ENCODE measurements at places on chromosomes 5 and 9. TPM values are rescaled to one million over a fixed set of nuclear protein-coding genes. Genes with fewer than 3 reads are reported as not detected.
A peak's percentile ranks its signal among the peaks of the same experiment; 100 is the strongest.

DNA sequence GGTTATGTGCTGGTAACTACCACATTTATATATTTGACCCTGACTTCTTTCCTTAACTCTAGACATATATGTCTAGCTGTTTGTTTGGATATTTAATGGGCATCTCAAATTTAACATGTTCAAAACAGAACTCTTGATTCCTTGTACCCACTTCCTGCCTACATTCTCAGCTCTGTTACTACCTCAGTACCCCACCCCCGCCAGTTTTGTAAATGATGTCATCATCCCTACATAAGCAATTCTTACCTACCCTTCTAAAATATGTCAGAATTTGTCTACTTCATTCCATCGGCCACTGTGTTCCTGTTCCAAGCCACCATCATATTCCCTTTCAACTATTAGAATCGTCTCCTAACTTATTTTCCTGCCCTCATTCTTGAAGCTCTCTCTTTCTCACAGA, 4.8 kb downstream of the RAD50 start:
- H3K4me1 ChIP-seq, result peaks cover 26% of the 10 kb centered on the region
- peaks cover 15% of the 10 kb centered on the region for H3K36me3 ChIP-seq
- no peak overlapping the region for H3K27ac ChIP-seq
- no peaks in the 10 kb centered on the region for H3K27me3 ChIP-seq

- H3K4me3 ChIP-seq, result no peak overlapping the region
- DNase-seq, result no peak
- H3K4me1 ChIP-seq, result no peaks in the 10 kb centered on the region
Measured at GRCh38 chr5:89628876-89629635, 746.1 kb upstream of the MEF2C start.

GRCh38 chr5:177330991-177331842, 19.5 kb upstream of the MXD3 start:
- H3K36me3 ChIP-seq, result peaks cover 19% of the 10 kb centered on the region
- peaks cover 2% of the 10 kb centered on the region for H3K4me1 ChIP-seq
- DNase-seq, result no peak
- H3K4me3 ChIP-seq, result no peak overlapping the region
- no peak overlapping the region for H3K27ac ChIP-seq

- no peak overlapping the region for H3K27ac ChIP-seq
- no peak for DNase-seq
- no peak overlapping the region for H3K4me3 ChIP-seq
- no peaks in the 10 kb centered on the region for H3K4me1 ChIP-seq
- H3K27me3 ChIP-seq, result peaks cover 8% of the 10 kb centered on the region
Measured at GRCh38 chr5:173534031-173534430, 82.4 kb downstream of the BOD1 start.

- H3K27me3 ChIP-seq, result peaks cover 9% of the 10 kb centered on the region
- DNase-seq, result no peak
- no peak overlapping the region for H3K27ac ChIP-seq
- H3K4me3 ChIP-seq, result no peak overlapping the region
- H3K4me1 ChIP-seq, result no peaks in the 10 kb centered on the region
Measured at GRCh38 chr5:13975246-13975645, 30.8 kb upstream of the DNAH5 start.

DNA sequence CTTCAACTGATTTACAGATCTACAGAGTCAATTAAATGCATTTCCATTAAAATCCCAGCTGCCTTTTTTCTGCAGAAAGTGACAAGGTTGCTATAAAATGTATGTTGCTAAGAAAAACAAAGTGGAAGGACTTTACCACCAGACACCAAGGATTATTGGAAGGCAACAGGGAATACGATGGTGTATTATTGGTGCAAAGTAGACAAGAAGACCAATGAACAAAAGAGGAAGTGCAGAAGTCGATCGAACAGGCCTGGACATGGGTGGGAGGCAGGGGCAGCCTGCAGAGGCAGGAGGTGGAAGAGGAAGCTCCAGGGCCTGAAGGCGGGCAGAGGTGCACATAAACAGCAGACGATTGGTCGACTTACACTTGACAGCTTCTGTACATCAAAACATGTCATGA, 10.6 kb upstream of the SLC6A19 start:
- H3K27me3 ChIP-seq, result peaks cover 12% of the 10 kb centered on the region
- H3K4me3 ChIP-seq, result no peak overlapping the region
- no peak for DNase-seq
- H3K36me3 ChIP-seq, result no peaks in the 10 kb centered on the region
- H3K4me1 ChIP-seq, result no peaks in the 10 kb centered on the region

- DNase-seq, result no peak
- no peak overlapping the region for H3K4me3 ChIP-seq
- no peak overlapping the region for H3K27ac ChIP-seq
- no peaks in the 10 kb centered on the region for H3K27me3 ChIP-seq
- H3K36me3 ChIP-seq, result peaks cover 15% of the 10 kb centered on the region
Measured at GRCh38 chr5:75545131-75545530, 33.4 kb downstream of the POLK start.

DNA sequence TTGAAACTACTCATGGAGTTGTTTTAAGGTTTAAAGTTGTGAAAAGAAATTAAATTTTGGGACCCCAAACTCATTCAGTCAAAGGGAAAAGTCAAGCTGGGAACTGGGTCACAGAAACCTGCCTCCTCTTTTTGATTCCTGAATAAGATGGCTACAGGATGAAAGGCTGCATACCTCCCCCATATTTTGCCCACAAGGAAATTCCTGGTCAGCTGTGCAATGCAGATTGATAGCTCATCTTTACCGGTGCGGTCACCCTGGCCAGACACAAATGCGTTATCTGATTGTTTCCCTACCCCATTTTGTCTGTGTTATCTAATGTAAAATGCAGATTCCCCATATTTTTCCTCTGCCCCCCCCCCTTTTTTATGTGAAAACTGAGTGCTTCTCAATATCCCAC, 1.3 kb downstream of the HAVCR2 start:
- H3K4me1 ChIP-seq, result peaks cover 40% of the 10 kb centered on the region
- no peaks in the 10 kb centered on the region for H3K36me3 ChIP-seq
- DNase-seq, result no peak
- peak overlapping the region; percentile 43 for H3K27ac ChIP-seq

DNA sequence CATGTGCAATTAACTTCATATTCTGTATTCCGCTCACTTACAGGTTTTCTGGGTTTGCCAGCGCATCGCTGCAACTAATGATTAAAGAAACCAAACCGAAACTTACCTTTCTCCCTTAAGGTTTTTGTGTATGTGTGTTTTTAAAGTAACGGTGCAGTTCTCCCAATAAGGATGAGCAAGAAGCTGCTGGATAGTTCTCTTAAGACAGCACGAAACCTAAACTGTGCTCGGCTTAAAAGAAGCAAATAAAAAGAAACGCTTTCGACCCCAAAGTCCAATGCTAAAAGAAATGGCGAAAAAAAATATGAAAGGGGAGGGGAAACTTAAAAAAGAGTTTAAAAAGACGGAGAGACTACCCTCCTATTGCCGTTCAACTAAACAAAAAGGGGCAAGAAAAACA, 340 bp downstream of the ELAVL2 start:
- peaks cover 4% of the 10 kb centered on the region for H3K36me3 ChIP-seq
- H3K27me3 ChIP-seq, result peaks cover 38% of the 10 kb centered on the region
- no peak overlapping the region for H3K4me3 ChIP-seq
- peaks cover 2% of the 10 kb centered on the region for H3K4me1 ChIP-seq
- DNase-seq, result no peak
- H3K27ac ChIP-seq, result no peak overlapping the region

DNA sequence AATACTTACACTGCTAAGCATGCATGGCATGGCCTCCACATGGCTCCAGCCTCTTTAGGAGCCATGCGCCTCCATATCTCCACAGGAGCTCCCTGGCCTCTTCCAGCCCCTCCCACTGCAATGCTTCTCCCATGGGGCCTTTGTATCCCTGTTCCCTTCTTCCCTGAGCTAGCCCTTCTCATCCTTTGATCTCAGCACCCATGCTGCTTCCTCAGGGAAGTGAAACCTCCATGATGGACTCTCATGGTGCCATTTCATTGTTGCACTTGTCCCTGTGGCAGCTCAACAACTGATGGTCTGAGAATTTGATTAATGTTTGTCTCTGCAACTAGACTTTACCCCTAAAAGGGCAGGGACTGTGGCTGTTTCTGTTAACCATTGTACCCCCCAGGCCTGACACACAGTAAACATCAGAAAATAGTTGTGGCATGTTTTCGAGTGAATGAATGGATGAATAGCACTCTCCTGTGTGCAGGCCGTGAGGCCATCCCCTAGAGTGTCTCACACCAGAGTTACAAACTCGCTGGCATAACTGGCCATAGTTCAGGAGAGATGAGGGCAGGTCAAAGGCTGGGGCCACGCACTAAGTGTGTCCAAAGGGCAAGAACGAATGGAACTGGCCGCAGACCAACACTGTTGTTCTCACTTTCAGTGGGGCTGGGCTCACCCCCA, 6.6 kb downstream of the IDNK start:
- DNase-seq, result no peak
- no peak overlapping the region for H3K4me3 ChIP-seq
- H3K27me3 ChIP-seq, result no peaks in the 10 kb centered on the region
- no peak overlapping the region for H3K27ac ChIP-seq
- H3K36me3 ChIP-seq, result peaks cover 23% of the 10 kb centered on the region

- no peak overlapping the region for H3K27ac ChIP-seq
- peaks cover 11% of the 10 kb centered on the region for H3K4me1 ChIP-seq
- DNase-seq, result no peak
- H3K27me3 ChIP-seq, result no peaks in the 10 kb centered on the region
Measured at GRCh38 chr5:761854-762710, 22.4 kb downstream of the ZDHHC11B start.

DNA sequence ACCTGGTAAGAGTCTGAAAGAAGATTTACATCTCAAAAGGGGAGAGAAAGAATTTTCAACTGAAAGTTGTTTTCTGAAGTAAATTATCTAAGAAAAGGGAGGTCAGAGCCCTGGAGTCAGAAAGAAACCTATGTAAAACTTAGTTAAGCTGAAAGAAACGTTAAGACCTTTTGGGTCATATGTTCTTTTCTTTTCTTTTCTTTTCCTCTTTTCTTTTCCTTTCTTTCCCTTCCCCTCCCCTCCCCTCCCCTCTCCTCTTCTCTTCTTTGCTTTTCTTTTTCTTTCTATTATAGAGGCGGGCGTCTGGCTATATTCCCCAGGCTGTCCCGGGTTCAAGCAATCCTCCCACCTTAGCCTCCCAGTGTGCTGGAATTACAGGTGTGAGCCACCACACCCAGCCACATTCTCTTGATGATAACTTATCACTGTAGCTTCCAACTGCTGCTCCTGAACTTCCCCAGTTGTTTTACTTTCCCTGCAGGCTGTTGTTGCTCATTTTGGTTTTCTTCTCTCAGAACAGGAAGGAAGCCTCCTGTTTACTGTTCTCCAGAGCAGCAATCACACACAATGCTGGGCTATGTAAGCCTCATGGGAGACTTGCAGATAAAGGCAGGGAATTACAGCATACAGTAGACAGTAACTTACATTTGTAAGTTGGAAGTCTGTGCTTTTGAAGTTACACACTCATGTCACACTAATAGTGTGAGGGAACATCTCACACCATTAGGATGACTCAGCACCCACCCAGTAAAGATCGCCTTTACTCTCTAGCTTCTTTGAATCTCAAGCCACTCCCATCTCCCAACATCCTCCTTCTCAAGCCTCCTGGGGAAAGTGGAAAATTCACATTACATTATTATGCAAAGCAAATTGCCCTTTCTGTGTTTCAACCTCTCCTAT, 2216.6 kb upstream of the WWC1 start:
- no peaks in the 10 kb centered on the region for H3K27me3 ChIP-seq
- no peak for DNase-seq
- H3K27ac ChIP-seq, result no peak overlapping the region
- no peaks in the 10 kb centered on the region for H3K4me1 ChIP-seq

DNA sequence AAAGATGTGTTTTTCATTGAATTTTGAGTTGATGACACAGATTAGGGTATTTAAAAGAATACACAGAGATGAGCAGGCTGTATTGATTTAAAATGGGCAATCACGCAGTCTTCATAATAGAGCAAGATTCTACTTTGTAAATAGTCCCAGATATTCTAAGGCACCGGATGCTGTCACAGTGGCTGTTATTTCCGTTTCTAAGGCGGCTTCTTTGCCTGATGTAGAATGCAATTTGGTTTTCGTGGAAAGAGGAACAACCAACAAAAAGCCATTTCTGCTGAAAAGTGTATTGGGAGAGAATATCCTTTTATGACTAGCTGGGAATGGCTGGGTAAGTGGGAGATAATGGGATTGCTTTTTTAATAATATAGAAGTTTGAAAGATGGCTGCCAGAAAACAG, 17.5 kb downstream of the PRKACG start:
- H3K4me3 ChIP-seq, result peak overlapping the region; percentile 17
- no peaks in the 10 kb centered on the region for H3K27me3 ChIP-seq
- no peaks in the 10 kb centered on the region for H3K36me3 ChIP-seq
- H3K27ac ChIP-seq, result peak overlapping the region; percentile 38
- no peak for DNase-seq

GRCh38 chr9:108053555-108054061, 564.0 kb upstream of the KLF4 start:
- no peak overlapping the region for H3K4me3 ChIP-seq
- no peak overlapping the region for H3K27ac ChIP-seq
- DNase-seq, result no peak
- no peaks in the 10 kb centered on the region for H3K36me3 ChIP-seq

- no peak for DNase-seq
- no peak overlapping the region for H3K4me3 ChIP-seq
- peaks cover 6% of the 10 kb centered on the region for H3K36me3 ChIP-seq
- H3K27ac ChIP-seq, result no peak overlapping the region
- H3K27me3 ChIP-seq, result no peaks in the 10 kb centered on the region
Measured at GRCh38 chr9:136379003-136379287, 5.5 kb upstream of the CARD9 start.

DNA sequence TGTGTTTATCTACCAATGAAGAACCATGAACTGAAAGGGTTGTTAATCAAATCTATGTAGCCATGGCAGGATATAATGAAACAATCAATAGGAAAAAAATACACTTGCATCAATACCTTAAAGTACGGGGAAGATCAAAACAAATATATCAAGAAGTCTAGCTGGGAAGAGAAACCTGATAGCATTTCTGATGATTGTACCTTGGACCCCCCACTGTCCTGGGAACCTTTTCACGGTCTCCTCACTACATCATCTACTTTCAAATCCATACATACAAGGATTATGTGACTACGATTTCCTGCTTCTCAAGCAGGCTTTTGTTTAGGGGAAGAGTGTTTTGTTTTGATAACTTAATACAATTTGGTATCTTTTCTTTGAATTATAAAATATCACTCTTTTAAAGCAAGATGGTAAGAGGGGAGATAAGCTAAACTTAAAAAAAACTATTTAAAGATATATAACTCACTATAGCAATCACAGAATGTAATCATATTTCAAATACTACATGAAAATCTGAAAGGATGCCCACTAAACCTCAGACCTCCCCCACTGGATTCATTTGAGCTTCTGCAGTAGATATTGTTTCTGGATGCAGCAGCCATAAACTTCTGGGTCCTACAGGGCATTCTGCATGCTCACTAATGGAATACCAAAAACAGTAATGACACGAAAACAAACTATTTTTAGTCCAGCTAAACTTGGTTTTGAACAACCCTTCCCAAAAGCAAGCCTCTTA, 8.0 kb downstream of the EBF1 start:
- H3K27me3 ChIP-seq, result peaks cover 11% of the 10 kb centered on the region
- no peaks in the 10 kb centered on the region for H3K36me3 ChIP-seq
- no peak overlapping the region for H3K27ac ChIP-seq
- no peak for DNase-seq
- peaks cover 7% of the 10 kb centered on the region for H3K4me1 ChIP-seq

- H3K27me3 ChIP-seq, result no peaks in the 10 kb centered on the region
- no peak overlapping the region for H3K27ac ChIP-seq
- H3K4me1 ChIP-seq, result no peaks in the 10 kb centered on the region
- H3K36me3 ChIP-seq, result no peaks in the 10 kb centered on the region
- no peak for DNase-seq
- H3K4me3 ChIP-seq, result no peak overlapping the region
Measured at GRCh38 chr5:163809473-163809872, 304.1 kb downstream of the MAT2B start.

Gene SOX30
- 0.36 TPM for total RNA-seq

Gene PCDHA13
- not detected for total RNA-seq

Gene ARHGEF39
- 28.9 TPM for total RNA-seq

Gene C5orf34
- 14.7 TPM for total RNA-seq

Gene IFNA21
- not detected for total RNA-seq

Gene DBH
- total RNA-seq, result not detected
